ENCODE measurements at places on chromosomes 2 and 18.

DNA sequence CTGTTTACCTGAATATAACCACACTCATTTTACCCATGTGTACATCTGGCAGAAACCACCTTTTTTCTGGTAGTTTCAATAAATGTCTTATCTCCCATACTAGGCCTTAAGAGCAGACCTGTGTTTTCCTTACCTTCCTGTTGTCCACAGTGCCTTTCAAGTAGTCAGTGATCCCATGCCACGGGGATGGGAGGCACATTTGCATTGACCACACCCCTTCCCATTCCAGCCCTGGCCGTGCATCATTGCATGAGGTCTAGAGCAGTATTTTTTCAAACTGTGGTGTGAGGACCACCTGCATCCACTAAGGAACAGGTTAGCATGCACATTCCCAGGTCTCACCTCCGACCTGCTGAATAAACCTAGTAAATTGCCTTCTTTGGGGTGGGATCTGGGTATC lies 165.2 kb upstream of the FOSL2 start:
- DNase-seq, result no peak

GRCh38 chr2:43131051-43131889 lies 95.1 kb downstream of the ZFP36L2 start:
- no peak for DNase-seq

DNA sequence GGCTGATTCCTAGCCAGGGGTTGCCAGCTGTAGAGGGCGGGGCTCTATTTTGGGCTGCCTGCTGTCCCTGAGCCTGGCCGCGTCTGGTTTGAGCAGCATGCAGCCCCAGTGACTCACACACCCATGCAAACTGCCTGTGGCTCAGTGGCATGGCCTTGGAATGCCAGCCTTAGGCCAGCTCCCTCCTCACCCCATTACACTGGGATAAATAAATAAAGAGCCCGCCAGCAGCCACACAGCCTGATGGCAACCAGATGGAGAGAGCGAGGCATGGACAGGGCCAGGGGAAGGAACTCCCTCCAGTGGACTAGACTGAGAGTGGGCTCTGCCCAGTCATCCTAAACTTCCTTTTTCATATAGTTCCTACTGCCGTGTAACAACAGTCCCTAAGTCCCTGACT lies 18.3 kb downstream of the NHEJ1 start:
- no peak for DNase-seq

- no peak for DNase-seq
Measured at GRCh38 chr2:15718103-15718943, 126.7 kb downstream of the DDX1 start.

GRCh38 chr18:48629730-48630324 lies 91.0 kb downstream of the CTIF start:
- DNase-seq, result no peak

GRCh38 chr2:200863782-200864175 lies 679 bp downstream of the CLK1 start:
- no peak for DNase-seq

- DNase-seq, result peak; percentile 45
Measured at GRCh38 chr2:191049728-191050639, 36.0 kb upstream of the STAT1 start.

- DNase-seq, result peak; percentile 58
Measured at GRCh38 chr2:106885971-106886915, at the start of gene ST6GAL2. Gene ST6GAL2 (minus strand): TSS chr2:106886167. CDS start chr2:106843977, 42,190 bp downstream.

DNA sequence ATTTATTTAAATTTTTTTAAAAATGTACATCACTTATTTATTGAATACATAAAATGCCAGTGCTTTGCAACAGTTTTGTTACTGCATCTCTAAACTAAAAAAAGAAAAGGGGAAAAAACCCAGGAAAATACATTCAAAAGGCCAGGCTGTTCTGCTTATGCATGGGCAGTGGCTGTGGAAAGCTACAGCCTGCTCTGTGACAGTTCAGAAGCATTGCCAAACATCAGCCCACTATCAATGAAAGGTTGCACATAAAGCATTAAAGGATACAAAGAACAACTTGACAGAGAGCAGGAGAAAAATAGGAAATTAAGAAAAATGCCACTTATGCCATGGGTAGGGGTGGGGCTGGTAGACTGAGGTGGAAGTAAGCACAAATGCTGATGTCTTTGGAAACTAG lies 128.2 kb downstream of the FIGN start:
- DNase-seq, result no peak

Measured in NCI-H2171 (cell line).